ENCODE measurements at places on chromosomes 11 and 22.

GRCh38 chr22:20741634-20742581 lies 32.0 kb upstream of the SERPIND1 start:
- peak; percentile 62 for DNase-seq

DNA sequence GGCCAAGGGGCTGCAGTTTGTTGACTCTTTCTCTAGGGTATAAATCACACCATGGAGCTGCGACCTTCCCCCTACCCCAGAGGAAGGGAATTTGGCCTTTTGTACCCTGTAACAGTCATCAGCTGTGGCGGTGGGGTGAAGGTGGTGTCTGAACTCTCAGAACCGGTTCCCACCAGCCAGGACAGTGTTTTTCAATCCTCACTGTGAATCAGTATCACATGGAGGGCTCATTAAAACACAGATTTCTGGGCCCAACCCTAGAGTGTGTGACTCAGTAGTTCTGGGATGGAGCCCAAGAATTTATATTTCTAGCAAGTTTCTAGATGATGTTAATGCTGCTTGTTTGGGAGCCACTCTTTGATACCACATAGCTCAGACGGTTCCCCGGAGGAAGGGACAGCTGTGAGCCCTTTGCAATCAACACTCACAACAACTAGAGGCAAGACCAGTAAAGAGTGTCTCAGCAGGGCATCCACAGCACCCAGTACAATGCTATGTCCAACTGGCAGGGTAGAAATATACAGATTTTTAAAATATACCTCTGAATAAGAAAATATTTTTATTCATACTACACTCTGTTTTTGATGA lies 43.9 kb upstream of the FAT3 start:
- DNase-seq, result peak; percentile 13

- DNase-seq, result no peak
Measured at GRCh38 chr22:50705219-50705691, 32.6 kb downstream of the SHANK3 start.

- peak; percentile 54 for DNase-seq
Measured at GRCh38 chr11:61541598-61541997, 33.0 kb downstream of the LRRC10B start.

DNA sequence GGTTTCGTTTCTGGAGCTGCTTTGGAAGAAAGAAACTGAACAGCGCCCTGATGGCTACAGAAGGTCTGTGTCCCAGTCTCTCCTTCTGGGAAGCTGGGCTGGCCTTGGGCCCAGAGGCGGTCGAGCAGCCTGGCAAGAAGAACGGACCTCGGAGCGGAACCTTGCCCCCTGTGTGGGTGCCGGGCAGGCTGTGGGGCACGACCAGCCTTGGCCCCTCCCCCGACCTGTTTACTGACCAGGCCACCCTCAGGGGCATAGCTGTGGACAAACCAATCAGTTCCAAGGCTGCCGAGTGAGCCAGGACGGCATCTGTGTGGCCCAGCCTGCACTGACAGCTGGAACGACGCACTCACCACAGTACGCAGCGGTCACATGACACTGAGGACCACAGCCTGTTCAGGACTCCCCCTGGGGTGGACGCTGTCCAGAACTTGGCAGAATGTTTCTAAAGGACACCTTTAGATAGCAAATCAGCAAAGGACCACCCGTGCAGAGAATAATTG lies 7.2 kb downstream of the PIM3 start:
- DNase-seq, result peak; percentile 67

- no peak for DNase-seq
Measured at GRCh38 chr11:17790453-17790852, 55.9 kb downstream of the KCNC1 start.
